Epithelial cell of proximal tubule (primary cell): ENCODE measurements at places on chromosomes 1 and 21. TPM values are rescaled to one million over a fixed set of nuclear protein-coding genes. Genes with fewer than 3 reads are reported as not detected.

The LCE3D gene
- total RNA-seq: not detected in 2 replicates

The RNF223 gene
- 0.36 and 1.6 TPM in 2 replicates for total RNA-seq

The CYP4B1 gene
- total RNA-seq: not detected in 2 replicates

The BMP8B gene
- 0.58 and 1.9 TPM in 2 replicates for total RNA-seq

The PLEKHA6 gene
- 10.4 and 19.9 TPM in 2 replicates for total RNA-seq
